Stimulated activated CD8-positive, alpha-beta memory T cell treated with anti-CD3 and anti-CD28 coated beads, Interleukin-4, amount 100 ng/mL, for 24 hours (primary cell): ENCODE measurements at places on chromosomes 1 and 21.

GRCh38 chr1:149849947-149850360, 49.4 kb upstream of the BOLA1 start:
- no peak for DNase-seq

DNA sequence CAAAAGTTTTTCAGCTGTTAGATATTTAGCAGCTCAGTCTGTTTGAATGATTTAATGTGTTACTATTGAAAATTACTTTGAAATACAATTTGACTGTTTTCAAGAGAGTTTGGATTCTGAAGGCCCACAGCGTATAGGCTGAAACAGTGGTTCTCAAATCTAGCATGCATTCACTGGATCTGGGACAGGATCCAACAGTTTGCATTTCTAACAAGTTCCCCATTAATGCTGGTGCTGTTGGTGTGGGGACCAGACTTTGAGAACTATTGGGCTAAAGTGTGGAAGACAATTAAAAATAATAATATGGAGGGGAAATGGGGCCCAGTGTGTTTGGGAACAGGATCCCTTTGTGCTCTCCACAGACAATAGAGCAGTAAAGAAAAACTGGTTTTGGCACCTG, 31.9 kb downstream of the ITSN1 start:
- no peak for DNase-seq

GRCh38 chr1:218369688-218370511, 24.8 kb downstream of the TGFB2 start:
- DNase-seq = no peak

DNA sequence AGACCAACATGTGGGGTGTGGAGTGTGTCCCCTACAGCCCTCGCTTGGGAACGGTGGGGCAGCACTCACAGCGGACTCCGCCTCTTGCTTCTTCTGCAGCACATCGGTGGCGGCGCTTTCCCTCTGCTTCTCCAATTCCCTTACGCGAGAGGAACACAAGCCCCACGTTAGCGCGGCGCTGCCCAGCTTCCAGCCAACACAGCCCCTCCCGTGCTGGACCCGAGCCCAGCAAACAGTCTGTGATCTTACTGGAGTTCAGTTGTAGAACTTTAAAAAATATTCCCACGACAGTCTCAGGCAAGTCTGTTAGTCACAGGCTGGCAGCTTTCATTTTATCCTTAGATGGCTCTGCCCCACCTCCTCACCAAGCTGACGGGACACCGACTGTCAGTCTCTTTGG, 13.6 kb downstream of the THAP3 start:
- DNase-seq = no peak

DNA sequence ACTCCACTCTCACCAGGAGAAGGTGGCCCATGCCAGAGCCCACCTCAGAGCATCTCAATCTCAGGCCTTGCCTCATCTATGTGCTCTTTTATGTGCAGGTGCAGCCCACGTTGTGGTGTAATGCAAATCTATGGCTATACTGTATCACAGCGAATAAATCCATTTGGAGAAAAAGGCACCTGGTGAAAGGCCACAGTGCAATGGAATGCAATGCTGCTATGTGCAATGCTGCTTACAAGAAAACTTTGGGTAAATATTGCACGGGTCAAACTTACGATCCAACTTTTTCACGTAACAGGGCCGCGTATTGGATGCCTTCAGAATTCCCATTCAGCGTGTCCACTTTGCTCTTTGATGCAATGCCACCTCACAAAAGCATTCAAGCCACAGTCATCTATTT, 13.5 kb downstream of the ZBTB18 start:
- no peak for DNase-seq

- no peak for DNase-seq
Observed at GRCh38 chr1:52741259-52741658, 15.0 kb downstream of the ZYG11B start.

DNA sequence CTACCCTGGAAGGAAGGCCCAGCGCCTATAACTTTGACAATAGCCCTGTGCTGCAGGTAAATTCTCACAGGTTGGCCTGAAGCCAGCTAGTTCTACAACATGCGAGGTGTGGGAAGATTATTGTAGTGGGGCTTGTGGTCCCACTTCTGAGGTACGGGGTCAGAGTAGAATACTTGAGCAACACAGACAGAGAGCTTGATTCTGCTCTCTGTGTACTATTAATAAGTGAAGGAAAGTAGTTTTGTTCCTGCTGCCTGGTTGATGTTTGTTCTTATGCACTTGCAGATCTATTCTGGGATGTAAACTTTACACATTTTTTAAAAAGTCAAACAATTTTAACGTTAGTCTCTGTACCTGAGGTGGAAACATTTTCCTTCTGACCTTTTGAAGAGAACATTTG, 80.4 kb downstream of the LAMC1 start:
- DNase-seq = no peak

- DNase-seq = no peak
Observed at GRCh38 chr1:166969074-166969677, 6.2 kb downstream of the ILDR2 start.

DNA sequence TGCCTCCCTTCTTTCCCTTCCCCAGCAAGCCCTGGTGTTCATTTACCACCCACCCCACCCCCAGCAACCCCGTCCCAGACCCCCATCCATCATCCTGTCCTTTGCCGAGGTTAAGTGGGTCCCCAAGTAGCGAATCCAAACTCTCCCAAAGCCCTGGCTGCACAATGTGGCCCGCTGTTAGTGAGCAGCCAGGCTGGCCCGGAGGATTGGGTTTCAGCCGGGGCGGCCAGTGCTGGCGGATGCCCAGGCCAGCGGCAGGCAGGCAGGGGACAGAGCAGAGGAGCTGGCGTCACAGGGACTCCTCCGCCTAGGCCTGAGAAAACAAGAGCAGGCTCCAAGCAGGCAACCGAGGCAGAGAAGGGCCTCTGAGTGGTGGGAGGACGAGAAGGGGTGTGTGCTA, 61.4 kb downstream of the EPHB2 start:
- DNase-seq = no peak

- DNase-seq = no peak
Observed at GRCh38 chr1:67285780-67286488, 21.7 kb upstream of the IL12RB2 start.

DNA sequence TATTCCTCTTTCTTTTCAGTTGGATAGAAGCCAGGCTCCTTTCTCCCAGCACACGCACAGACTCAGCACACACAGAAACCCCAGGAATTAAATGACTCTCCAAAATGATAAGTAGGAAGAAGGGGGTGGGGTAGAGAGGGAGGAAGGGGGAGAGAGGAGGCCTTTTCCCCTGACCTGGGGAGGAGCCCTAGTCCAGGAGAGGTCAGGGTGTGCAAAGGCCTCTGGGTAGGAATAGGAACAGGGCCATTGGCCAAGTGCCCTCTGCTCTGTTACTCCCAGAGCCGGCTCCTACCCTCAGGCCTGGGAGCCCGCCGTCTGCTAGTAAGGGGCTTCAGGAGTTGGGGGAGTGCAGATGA, 35.6 kb upstream of the PUM1 start:
- DNase-seq = no peak
